ENCODE measurements at places on chromosomes 12 and 14. TPM values are rescaled to one million over a fixed set of nuclear protein-coding genes. Genes with fewer than 3 reads are reported as not detected.

BRMS1L gene
- total RNA-seq: 6.9 TPM

IL23A gene
- total RNA-seq: 0.55 TPM

TAPBPL gene
- 13.0 TPM for total RNA-seq

ERP27 gene
- 0.87 TPM for total RNA-seq

OTX2 gene
- not detected for total RNA-seq

MMP19 gene
- total RNA-seq: 774 TPM
